ENCODE measurements at places on chromosomes 3 and 15.

DNA sequence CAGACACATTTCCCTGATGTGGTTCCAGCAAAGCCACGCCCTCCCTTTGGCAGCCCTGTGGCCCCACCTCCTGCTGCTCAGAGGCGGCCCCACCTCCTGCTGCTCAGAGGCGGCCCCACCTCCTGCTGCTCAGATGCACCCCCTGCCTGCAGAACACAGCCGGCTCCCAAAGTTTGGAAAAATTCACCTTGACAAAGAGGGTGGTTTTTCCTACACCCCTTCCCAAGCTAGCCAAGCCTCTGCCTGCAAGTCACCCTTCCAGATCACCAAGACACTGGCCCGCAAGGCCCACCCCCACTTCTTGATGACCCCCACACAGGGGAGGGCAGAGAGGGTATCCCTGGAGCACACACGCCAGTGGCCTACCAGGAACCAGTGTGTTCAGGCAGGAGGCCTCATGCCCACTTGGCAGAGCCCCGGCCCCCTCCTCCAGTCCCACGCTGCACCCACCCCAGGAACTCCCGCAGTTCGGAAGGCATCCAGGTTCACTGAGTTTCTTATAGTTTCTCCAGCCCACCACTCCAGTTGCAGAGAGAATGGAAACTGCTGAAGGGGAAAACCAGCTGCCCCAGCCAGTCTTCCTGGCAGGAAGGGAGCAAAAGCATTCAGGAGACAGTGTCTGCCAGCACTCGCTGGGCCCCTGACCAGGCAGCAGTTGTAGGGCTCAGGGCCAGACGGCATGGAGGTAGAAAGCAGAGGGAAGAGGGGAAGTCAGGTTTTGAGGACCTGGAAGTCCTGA lies 2.3 kb upstream of the HAPLN3 start:
- DNase-seq: peak; percentile 67

DNA sequence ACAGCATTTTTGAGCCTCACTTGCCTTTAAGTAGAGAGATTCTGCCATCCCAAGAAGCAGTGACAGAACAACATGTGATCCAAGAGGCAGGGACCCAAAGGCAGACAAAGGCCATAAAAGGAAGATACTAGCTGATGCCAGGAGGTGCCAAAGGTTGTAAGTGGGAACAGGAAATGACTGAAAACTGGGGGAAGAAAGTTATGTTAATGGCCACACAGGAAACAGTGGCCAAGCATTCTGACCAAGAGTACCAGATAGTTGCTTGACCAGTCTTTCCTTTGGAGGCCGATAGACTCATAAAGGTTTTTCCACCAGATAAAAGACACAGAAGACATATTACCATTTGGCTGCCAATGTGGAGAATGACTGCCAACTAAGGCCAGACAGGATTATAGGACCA lies 274.5 kb upstream of the PEX5L start:
- DNase-seq: no peak

DNA sequence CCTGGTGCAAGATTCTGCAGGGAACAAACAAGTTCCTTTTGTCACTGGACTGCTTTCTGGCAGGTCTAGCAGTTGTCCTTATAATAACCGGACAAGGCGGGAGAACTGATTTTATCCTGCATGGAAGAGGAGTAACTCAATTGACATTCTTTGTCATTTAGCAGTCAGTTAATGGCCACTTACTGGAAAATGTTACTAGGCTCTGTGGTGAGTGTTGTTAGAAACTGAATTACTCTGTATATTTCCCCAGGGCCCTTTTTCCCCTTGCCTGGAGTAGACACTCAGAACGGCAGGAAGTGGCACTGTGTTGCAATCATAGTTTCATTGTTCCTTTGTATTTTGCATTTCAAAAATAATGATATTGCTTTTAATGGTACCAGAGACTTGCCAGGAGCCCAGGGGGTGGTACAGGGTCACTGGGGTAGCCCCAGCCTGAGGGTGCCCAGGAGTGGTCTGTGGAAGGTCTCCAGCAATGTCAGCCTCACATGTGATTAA lies 318.6 kb upstream of the LRRFIP2 start:
- DNase-seq: no peak

GRCh38 chr3:111246967-111247760 lies 175.5 kb downstream of the NECTIN3 start:
- no peak for DNase-seq

DNA sequence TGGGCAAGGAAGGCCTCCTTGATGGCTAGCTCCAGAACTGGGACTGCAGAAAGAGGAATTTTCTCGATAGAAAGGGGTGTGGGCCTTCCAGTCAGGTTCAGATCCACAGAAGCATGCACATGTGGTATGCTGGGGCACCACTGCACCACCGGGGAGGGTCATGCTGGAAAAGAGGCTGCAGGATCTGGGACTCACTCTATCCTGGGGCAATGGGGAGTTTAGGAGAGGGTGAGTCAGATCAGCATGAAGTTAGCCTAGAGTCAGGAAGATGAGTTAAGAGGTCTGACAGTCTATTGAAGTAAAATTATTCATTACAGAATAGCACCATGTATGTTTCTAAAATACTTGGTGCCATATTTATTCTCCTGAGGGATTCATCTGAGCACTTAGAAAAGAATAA lies 130.2 kb upstream of the TOPAZ1 start:
- no peak for DNase-seq

DNA sequence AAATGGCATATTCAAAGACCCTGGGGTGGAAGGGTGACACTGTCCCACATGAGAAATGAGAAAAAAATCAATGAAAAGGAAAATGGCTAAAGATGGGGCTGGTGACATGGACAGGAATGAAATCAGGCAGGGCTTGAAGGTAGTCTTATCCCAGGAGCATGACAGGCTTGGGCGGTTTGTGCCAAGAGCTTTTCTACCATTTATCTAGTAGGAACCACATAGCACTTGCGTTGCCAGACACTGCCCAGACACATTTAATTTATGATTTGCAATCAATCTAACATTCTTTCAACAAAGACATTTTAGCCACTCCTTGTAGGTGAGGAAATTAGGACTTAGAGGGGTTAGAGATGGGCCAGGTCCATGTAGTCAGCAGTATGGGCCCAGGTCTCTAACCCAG lies 106.6 kb upstream of the NR2F2 start:
- DNase-seq: no peak

DNA sequence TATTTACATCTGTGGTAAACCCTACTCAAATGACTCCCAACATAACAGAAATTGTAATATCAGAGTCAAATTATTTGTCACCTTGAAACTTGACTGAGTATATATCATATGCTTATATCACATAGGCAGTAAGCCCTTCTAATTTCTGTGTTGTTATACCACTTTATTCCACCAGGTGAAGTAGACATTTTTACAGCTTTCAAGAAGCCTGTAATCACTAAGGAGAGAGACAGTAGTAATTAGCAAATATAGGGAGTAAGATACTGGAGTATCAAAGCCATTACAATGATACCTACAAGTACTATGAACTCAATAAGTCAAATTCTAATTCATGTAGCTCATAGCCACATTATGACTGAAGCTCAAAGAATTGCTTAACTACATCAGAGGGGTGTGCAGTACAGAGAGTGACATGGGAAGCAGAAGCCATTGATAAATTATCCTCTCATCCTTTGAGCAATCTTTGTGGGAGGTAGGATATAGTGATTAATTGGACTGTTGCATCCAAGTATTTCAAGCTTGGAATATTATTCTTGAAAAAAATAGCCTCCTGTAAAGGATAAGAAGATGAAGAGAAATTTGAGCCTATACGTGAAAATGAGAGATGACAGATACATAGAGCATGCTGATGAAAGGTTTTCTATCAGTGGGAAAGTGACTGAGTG lies 1005.9 kb downstream of the ZPLD1 start:
- DNase-seq: no peak

GRCh38 chr15:82936966-82937711 lies 15.4 kb downstream of the HOMER2 start:
- no peak for DNase-seq

- no peak for DNase-seq
Measured at GRCh38 chr3:52004163-52004787, 8.6 kb upstream of the RPL29 start.

- no peak for DNase-seq
Measured at GRCh38 chr3:100060685-100061484, 53.4 kb downstream of the FILIP1L start.

GRCh38 chr3:36032180-36033047 lies 347.9 kb upstream of the STAC start:
- no peak for DNase-seq

GRCh38 chr15:20340331-20340811 lies 201.2 kb downstream of the GOLGA6L6 start:
- DNase-seq: no peak

GRCh38 chr15:77549576-77550288 lies 83.0 kb downstream of the LINGO1 start:
- DNase-seq: no peak

DNA sequence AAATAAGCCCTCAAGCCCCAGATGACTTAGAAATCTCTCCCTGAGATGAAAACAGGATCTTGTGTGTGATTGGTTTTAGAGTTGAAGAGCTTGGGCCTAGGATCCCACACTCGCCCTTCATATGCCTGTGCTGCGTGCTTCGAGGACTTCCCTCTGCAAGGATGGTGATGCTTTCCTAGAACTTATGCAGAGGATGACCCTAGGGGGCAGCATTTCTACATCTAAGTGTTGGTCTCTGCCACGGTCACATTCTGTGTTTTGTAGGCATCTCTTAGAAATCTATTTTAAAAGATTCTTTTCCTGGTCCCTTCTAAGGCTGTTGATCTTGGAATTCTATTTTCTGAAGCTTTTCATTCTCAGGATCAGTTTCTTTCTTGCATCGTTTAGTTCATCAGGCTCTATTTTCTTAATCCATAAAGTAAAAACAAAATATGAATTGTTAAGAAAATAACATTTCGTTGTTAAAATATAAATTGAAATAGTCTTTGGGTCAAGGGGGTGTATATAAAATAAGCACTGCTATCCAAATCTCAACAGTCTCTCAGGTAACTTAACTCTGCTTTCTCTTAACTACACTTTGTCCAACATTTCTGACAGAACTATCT lies 45.7 kb downstream of the WDR76 start:
- DNase-seq: no peak

GRCh38 chr15:77035999-77036471 lies 34.9 kb downstream of the TSPAN3 start:
- DNase-seq: no peak

- no peak for DNase-seq
Measured at GRCh38 chr3:119973018-119973646, 121.1 kb downstream of the GSK3B start.

DNA sequence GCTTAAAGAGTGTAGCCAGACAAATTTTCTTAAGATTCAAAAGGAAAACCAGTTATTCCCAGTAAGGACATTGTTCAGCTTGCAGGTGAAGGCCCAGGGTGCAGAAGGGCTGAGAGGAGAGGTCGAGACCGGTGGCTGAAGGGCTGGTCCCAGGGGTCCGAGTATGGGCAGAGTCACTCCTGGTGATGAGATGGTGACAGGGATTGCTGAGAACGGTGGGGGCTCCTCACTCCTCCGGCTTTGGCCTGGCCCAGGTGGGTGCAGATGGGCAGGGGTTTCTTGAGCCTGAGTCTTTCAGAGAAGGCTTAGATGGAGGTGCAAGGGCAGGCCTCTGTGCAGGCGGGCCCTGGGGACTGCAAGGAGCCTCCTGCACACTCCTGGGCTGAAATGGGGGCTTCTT lies 56.2 kb downstream of the ZNF445 start:
- no peak for DNase-seq

- DNase-seq: no peak
Measured at GRCh38 chr3:87045473-87045872, 54.5 kb upstream of the VGLL3 start.

DNA sequence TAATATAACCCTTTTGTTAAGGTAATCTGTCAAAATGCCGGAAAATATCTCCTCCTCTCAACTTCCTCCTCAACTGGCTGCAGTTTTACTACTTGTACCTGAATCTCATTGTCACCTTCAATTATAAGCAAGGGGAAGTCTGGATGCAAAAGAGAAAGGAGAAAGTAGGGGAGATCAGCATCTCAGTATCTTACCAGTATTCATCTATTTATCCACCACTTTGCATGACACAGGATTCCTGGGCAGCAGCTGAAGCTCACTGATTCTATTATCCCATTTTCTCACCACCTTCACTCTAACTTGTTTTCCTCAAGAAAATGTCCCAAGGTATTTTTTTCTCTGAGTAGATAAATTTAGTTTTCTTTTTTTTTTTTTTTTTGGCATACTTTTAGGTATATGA lies 440.5 kb upstream of the CBLB start:
- DNase-seq: no peak

DNA sequence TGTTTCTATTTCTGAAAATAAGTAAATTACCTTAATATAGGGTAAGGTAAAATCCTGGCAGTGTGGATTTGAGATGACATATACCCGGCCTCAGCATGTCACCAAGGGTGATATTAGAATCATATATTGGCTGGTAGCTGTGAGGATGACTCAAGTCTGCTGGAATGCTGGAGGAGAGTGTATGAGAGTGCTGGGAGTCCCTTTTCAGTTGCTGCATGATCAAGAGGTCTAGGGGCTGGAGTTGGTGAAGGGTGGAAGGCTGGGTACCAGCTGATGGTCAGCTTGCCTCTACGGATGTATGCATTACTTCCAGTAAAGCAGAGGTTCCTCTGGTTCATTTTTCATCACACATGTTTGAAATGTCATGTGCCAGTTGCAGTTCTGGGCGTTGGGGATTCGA lies 40.6 kb downstream of the SLC25A26 start:
- DNase-seq: no peak

- no peak for DNase-seq
Measured at GRCh38 chr3:173730391-173730790, 332.8 kb downstream of the NLGN1 start.

GRCh38 chr3:112413074-112413473 lies 80.1 kb downstream of the CD200 start:
- no peak for DNase-seq

DNA sequence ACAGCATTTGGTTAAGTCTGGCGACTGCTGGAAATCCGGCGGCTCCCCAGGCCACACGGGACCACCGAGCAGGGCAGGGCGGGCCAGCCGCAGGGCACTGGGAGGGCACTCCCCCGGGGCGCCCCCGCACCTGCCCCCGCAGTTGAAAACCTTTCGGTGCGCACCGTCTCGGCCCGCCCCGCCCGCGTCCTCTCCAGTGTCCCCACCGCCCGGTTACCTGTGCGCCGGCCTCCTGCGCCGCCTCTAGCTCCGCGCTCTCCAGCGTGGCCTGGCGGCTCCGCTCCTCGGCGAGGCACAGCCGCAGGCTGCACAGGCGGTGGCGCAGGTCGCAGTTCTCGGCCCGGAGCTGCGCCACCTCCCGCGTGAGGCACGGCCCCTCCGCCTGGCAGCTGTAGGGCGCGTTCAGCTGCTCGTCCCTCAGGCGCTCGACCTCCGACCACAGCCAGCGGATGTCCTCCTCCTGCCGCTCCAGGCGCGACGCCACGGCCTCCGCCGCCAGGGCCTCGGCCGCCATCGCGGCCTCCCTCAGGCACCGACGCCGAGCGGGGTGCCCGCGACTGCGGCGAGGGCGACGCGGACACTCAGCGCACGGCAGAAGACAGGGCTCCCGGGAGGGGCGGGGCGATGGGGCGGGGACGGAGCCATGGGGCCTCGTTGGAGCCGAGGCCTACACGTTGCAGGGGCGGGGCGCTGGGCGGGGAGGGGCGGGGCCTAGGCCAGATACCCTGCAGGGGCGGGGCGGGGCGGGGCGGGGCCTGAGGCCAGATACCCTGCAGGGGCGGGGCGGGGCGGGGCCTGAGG lies at the start of gene TARS3:
TARS3 (minus strand) TSS at position 600 of the 801 bp plus-strand sequence; CDS start at position 514, 86 bp downstream.
- DNase-seq: peak; percentile 94

GRCh38 chr15:87557881-87558280 lies 698.7 kb downstream of the NTRK3 start:
- DNase-seq: no peak

- DNase-seq: no peak
Measured at GRCh38 chr3:31553258-31553657, 20.5 kb downstream of the STT3B start.

Measured in T-helper 22 cell (primary cell).